ENCODE measurements at places on chromosomes 5 and 9. TPM values are rescaled to one million over a fixed set of nuclear protein-coding genes. Genes with fewer than 3 reads are reported as not detected.

The CEP78 gene
- 18.2 TPM for total RNA-seq

DNA sequence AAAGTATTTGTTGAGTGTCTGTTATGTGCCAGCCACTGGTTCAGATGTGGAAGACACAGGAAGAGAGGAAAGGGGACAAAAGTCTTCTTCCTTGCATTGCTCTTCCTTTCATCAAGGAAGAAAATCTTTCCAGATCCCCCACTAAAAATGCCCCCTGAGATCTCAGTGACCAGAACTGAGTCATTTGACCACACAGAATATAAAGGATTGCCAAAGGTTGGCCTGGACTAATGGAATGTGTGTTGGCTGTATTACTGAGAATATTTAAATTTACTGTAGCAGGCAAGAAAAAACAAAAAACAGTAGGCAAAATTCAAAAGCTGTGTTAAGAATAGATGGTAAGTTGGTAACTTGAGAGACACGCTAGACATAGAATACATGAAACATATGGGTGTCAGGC, 10.0 kb upstream of the SEPTIN8 start:
- DNase-seq, result no peak

The ACTBL2 gene
- not detected for total RNA-seq

The ANKRD55 gene
- 3.0 TPM for total RNA-seq

- peak; percentile 95 for DNase-seq
Observed at GRCh38 chr5:170278611-170279458, 18.7 kb downstream of the LCP2 start.

- DNase-seq, result peak; percentile 93
Observed at GRCh38 chr9:136791516-136792276, 552 bp downstream of the TMEM141 start.

DNA sequence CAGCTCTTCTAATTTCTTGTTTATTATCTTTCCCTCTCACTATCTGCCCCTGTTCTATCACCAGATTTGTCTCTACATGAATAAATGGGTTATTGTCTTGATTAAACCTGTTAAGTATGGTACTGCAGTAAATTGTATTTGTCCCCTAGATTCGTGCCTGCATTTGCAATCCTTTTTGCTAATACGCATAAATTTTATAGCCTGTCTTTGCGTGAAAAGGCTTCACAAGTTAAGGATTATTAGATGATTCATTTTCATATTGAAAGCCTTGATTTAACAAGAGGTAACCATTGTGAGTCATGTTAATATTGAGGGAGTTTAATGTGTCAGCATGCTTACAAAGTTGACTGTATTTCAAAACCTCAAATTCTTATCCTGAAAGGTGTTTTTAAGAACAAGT, 204.6 kb downstream of the PCSK1 start:
- no peak for DNase-seq

DNA sequence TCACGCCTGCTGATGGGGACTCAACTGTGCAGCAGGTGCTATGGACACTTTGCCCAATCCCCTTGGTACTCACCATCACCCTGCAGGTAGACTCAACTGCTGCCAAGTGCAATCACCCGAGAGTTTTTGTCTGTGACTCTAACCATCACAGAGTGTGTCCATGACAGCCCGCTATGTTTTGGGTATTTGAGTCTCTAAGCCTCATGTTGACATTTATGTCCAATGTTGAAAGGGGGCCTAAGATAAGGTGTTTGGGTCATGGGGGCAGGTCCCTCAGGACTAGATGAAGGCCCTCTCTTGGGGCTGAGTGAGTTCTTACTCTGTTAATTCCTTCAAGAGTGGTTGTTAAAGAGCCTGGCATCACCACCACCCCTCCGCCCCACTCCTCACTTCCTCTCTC, 44.1 kb upstream of the GABRP start:
- no peak for DNase-seq

The TRUB2 gene
- total RNA-seq, result 15.0 TPM

DNA sequence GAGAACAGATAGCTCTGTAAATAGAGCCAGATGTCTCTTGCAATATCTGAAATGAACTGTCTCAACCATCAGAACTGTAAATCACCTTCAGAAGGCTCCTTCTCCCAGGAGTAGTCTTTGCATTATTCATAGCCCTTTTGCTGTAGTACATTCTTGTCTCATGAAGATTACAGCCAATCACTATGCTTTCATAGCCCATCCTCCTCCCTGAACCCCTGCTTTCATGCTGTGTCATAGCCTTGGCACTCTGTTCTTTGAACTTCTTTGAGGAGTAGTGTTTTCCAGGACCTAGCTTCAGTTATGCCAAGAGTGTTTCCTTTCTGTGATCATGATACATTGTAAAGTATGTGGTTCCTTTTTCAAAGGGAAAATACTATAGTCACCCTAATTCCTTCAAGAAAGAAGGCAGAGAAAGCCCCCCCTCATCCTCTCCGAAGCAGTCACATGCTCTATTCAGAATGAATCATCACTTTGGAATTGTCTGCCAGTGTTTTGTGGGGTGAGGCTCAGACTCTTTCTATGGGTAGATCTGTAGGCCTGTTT, 61.1 kb downstream of the GRIA1 start:
- no peak for DNase-seq

DNA sequence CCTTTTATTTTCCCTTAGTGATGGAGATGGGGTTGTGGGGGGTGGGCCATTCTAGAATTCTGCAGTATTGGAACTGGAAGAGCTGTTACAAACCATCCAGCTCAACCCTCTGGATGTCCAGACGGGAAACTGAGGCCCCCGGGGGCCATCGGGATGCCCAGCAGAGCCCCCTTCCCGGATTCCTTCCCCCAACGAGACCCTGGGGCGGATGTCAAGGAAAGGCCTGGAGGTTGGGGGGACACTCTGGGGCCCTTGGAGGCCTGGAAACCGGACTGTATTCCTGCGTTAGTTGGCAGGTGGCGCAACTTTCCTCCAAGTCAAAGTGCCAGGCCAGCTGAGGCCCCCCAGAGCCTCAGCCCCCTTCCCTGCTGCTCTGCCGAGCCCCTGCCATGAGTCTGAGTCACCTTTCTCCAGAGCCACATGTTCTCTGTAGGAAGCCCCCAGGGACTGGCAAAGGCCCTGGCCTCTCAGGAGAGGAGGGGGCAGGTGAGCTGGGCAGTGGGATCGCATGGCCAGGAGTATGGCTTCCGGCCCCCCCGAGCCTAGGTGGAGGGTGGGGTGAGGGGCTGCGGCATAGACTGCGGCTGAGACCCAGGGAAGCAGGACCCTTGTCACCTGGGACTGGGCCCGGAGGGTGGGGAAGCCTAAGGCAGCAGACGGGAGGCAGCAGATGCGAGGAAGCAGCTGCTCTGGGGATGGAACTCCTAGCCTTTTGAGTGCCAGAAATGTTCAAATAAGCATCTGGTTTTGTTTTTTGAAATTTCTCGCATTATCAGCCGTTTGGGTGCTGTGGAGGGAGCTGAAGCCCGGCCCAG, 17.8 kb upstream of the FIBCD1 start:
- DNase-seq, result no peak

- no peak for DNase-seq
Observed at GRCh38 chr5:78601559-78602314, 46.8 kb downstream of the LHFPL2 start.

The TXN gene
- total RNA-seq, result 80.2 TPM

The GLDC gene
- 0.60 TPM for total RNA-seq

The NMUR2 gene
- not detected for total RNA-seq

DNA sequence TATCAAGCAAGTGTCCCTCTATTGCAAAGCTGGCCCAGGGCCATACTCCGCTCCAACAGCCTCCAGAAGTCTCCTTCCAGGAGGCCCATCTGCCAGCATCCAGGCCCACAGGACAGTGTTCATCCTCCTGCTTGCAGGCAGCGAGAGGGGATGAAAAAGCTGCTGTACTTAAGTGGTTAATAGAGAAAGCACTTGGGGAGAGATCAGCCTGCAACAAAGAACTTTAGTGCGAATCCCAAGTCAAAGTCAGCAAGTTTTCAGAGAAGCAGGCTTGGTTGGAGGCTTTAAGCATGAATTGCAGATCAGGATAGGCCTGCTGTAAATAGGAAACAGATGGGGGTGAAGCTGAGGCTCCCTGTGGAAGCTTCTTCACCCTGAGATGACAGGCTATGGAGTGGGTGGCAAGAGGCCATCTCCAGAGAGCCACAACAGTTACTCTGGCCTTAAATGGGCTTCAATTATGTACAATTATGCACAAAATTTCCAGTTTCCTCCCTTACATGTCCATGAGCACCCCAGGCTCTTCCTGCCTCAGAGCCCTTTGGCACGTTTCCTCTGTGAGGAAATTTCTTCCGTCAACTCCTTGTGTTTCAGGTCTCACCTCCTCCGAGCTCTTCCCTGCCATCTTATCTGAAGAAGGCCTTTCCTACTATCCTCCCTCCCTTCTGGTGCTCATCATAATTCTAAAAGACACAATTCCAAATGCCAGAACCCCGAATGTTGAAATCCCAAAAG, 98.0 kb upstream of the NR3C1 start:
- DNase-seq, result no peak

The NIPAL4 gene
- 0.37 TPM for total RNA-seq

The SPAAR gene
- total RNA-seq, result 1.4 TPM

DNA sequence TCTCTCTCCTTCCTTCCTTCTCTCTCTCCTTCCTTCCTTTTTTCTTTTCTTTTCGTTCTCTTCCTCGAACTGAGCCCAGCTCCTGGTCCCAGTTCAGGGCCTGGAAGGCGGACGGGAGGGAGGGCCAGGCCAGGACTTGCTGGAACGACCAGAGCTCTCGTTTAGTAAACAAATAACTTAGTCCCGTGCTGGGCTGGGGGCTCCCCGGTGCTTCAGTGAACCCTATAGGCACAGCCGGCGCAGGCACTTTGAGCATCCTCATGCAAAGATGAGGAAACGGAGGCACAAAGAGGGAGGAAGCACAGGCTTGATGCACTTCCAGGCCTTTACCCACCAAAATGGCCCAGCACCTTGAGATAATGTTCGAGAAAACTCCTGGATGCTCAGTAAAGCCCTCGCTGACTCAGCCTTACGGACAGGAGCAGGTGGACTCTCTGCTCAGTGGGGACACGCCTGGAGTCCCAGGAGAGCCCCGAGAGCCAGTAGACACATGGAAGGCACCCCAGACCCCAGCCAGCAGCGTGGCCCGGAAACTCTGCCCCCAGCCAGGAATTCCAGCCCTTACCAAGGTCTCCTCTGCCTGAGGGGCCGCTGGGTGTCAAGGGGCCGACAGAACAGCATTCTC, 18.8 kb downstream of the FAM163B start:
- DNase-seq, result no peak

All from spleen (tissue), 13 donors.